ENCODE measurements at places on chromosomes 3 and 15.

DNA sequence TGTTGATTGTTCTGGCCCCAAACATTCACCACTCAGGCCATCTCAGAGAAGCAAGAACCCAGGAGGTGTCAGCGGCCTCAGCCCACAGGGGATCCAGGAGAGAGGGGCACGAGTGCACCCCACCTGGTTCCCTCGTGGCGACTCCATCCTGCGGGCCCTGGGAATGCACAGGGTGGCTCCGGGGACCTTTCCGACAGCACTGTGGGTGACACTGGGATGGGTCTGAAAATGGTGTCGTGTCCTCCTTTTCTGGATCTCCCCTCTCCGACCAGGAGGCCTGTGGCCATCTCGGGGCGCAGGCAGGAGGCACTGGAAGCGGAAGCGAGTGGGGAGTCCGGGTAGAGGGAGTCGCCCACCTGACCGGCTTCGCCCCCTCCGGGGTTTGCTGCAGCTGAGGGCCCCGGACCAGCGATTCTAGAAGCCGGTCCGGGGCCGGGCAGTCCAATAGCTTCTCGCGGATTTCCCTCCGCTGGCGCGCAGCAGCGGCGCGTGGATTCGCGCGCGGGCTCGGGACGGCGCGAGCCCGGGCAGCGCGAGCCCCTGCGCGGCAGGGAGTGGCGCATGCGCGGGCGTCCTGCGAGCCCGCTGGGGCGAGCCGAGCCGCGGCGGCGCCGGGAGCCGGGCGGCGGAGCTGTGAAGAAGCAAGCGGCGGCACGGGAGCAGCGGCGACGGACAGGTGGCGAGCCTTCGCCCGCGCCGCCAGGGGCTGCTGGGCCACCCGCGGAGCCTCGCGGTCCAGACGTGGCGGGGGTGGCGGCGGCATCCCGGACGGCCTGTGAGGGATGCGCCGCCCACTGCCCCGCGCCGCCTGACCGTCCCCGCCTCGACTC, at the start of gene DOCK3:
Gene DOCK3 (plus strand): TSS at position 579 of the 830 bp plus-strand sequence. CDS start 337 bp downstream, outside the sequence.
- DNase-seq, result no peak

- no peak for DNase-seq
These were observed 66.4 kb downstream of the EXOG start for GRCh38 chr3:38562467-38562925.

- no peak for DNase-seq
These were observed 76.6 kb upstream of the DLG1 start for GRCh38 chr3:197375001-197375441.

DNA sequence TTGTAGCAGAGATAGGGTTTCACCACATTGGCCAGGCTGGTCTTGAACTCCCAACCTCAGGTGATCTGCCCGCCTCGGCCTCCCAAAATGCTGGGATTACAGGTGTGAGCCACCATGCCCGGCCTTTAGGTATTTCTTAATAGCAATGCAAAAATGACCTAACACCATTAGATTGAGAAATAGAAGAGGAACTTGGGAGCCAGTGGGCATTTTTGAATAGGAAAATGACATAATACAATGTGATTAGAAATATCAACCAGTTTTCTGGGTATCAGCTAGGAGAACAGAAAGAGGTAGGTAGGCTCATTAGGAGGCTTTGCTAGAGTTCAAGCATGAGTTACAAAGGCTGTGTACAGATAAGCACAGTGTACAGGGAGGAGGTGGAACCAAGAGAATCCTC, 101.8 kb upstream of the TBC1D5 start:
- DNase-seq, result no peak

DNA sequence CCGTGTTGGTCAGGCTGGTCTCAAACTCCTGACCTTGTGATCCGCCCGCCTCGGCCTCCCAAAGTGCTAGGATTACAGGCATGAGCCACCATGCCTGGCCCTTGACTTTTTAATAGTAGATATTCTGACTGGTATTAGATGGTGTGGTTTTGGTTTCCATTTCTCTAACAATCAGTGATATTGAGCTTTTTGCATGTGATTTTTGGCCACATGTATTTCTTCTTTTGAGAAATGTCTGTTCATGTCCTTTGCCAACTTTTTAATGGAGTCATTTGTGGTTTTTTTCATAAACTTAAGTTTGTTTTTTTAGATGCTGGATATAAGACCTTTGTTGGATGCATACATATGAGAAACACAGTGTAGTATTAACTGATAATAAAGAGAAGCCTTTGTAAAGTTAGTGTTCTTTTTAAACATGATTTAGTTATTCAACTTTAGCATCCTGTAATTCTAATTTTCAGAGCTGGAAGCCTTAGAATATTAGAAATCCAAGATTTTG, 280.8 kb downstream of the RBMS3 start:
- DNase-seq, result no peak

- no peak for DNase-seq
These were observed 7.7 kb upstream of the RFTN1 start for GRCh38 chr3:16520970-16521881.

DNA sequence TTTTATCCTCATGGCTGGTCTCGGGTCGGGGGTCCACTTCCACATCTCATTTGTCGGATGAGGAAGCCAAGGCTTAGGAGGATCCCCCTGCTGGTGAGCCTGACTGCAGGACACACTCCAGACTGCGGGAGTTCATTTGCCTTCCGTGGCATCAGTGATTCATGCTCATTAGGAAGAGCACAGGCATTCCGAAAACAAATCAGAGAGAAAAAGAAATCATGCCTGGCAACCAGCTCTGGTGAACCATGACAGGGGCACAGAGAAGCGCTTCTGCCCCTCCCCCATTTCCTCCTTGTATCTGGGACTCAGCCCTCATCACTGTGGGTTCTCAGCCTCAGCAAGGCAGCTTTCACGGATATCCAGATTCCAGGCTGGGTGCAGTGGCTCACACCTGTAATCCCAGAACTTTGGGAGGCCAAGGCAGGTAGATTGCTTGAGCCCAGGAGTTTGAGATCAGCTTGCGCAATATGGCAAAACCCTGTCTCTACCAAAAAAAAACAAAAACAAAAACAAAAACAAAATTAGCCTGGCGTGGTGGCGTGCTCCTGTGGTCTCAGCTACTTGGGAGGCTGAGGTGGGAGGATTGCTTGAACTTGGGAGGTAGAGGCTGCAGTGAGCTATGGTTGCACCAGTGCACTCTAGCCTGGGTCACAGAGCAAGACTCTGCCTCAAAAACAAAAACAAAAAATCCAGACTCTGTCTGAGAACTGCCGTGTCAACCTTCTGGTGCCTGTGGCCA, 28.4 kb downstream of the IRAK2 start:
- DNase-seq, result peak; percentile 2

GRCh38 chr3:193978030-193978429, 157.9 kb upstream of the HES1 start:
- DNase-seq, result no peak

- no peak for DNase-seq
These were observed 476.1 kb downstream of the NAALADL2 start for GRCh38 chr3:175335229-175335628.

- DNase-seq, result peak; percentile 14
These were observed 10.1 kb upstream of the WNT5A start for GRCh38 chr3:55497250-55497649.

- no peak for DNase-seq
These were observed 86.5 kb downstream of the FRMD4B start for GRCh38 chr3:69299344-69299743.

DNA sequence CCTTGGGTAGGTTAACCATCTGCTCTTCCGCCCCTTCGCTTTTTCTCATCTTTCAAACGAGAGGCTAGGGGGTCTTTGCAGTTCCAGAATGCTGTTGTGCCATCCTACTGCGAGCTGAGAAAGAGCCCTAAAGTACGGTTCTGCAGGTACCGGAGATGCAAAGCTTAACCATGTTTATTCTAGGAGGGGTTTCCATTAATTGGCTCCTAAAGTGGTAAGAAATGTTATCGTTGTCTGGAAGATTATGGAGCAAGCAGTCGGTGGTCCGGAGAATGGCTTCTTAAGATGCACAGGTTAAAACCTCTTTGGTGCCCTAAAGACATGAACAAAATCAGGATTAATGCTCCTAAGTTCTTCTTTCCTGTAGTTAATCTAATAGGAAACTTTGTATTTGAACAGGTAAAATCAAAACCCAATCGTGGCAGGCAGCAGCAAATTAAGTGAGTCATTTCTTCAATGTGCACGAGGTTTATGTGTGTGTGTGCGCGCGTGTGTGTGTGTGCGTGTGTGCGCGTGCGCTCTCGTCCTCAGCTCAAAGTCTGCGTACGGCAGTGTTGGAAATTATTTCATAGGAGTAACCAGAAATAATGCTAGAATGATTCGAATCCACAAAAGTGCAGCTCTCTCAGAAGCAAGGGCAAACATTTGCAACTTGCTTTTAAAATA, 772 bp downstream of the FAM81A start:
- DNase-seq, result no peak

GRCh38 chr15:99925661-99926461, 192.6 kb upstream of the LYSMD4 start:
- DNase-seq, result no peak

GRCh38 chr3:135458541-135459322, 506.8 kb upstream of the PPP2R3A start:
- DNase-seq, result no peak

- peak; percentile 47 for DNase-seq
These were observed 374.4 kb downstream of the LPP start for GRCh38 chr3:188528396-188528795.

GRCh38 chr3:31481697-31482096, 51.0 kb upstream of the STT3B start:
- DNase-seq, result no peak

DNA sequence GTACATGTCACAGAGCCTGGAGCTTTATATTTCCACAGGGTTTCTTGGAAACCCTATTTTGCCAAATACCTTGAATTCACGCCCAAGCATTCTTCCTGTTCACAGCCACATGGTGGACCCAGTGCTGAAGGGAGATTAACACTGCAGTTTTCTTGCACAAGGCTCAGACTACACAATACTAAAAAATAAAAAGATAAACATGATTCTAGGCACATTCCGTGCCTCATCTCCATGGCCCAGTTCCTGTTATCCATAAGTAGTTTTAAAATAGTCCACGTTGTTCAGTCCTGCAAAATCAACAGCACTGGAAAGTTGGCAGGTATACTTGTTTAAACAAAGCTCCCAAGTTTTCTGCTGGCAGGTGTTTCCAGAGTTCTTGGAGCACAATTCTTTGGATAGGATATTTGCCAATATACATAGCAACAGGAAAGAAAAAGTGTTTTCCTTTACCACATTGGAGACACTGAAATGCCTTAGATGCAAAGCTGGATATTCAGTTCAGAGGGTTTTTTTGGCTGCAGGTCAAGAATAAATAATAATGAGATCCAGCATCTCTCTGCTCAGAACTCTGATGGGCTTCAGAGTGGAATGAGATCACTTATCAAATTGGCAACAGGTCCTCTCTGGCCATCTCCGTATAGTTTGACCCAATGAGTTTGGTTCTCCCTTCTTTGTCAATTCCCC, 88.1 kb upstream of the TGFBR2 start:
- peak; percentile 87 for DNase-seq

DNA sequence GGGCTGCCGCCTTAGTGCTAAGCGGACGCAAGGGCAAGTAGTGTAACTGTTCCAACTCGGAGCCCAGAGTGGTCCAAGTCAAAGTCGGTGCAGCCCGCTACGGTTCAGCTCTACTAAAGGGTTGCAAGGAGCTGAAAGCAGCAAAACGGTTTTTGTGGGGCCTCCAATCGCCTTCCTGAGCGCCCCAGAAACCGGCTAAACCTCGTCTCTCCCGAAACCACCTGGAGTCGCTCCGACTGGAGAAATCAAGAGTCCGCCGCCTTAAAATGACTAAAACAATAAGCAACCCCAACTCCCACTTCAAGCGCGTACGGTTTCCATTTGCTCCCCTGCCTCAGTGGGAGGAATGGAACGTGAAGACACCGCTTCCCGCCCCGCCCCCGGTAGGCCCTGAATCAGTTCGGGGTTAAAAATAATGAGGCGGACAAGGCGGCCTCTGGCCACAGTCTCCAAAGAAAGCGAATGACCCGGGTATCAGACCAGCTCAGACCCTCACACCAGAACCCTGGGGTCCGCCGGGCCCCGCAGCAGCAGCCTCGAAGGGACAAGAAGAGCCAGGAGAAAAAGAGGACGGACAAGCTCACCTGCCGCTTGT, 401 bp downstream of the SEC11A start:
- no peak for DNase-seq

DNA sequence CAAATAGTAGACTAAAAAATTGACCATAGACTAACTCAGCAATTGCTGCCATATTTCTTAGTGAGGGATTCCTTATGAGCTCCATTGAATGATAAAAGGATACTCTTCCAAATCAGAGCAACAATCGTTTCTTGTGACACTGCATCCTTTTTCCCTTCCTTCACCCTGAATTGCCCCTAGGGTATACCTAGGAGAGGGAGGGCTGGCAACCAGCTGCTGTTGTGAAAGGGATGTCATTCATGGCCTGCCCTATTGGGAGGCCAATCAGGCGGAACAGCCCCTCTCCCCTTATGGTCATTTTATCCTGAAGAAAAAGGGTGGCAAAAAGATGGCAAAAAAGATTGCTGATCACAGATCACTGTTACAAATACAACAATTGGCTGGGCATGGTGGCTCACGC, 26.3 kb downstream of the B3GNT5 start:
- DNase-seq, result no peak

DNA sequence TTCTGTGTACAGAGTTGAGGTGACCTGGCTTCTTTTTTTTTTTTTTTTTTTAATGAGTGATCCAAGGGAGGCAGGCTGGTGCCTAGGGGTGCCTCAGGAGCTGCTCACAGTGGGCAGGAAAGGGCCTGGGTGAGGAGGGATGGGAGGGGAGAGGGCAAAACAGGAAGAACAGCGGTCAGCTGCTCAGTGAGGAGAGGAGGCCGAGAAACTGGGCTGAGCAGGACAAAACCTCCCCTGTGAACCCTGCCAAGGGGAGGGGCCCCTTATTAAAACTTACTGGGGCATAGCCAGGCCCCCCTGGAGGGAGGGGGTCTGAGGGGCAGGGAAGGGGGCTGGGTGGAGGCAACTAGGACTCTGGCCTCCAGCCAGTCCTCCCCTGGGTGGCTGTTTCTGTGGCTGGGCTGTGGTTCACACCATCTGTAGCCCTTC, 3.5 kb downstream of the PLEKHO2 start:
- DNase-seq, result no peak

DNA sequence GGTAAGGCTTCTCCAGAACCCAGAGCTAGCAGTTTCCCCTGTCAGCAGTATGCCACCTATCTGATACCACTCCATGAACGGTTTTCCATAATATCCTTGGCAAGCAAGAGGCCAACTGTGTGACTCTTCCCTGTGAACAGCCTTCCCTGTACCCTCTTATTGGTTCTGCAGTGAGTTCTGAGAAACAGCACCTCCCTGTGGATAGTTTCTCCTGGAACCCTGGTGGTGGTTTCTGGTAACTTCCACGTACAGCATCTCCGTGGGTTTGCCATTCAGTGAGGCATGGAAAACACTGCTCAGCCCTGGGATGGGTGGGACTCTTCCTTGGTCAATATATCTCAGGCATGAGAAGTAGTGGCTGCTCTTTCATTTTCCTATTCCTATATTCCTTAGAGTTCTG, 19.4 kb upstream of the SERPINI2 start:
- DNase-seq, result no peak

- no peak for DNase-seq
These were observed 367.5 kb downstream of the PTPRG start for GRCh38 chr3:61928776-61929314.

- DNase-seq, result no peak
These were observed 126.5 kb downstream of the FMN1 start for GRCh38 chr15:33068007-33068481.

Measured in NCI-H446 treated with DMSO at 0.1 percent for 48 hours (cell line).